ENCODE measurements at places on chromosomes 1 and 21.
A peak's percentile ranks its signal among the peaks of the same experiment; 100 is the strongest.

DNA sequence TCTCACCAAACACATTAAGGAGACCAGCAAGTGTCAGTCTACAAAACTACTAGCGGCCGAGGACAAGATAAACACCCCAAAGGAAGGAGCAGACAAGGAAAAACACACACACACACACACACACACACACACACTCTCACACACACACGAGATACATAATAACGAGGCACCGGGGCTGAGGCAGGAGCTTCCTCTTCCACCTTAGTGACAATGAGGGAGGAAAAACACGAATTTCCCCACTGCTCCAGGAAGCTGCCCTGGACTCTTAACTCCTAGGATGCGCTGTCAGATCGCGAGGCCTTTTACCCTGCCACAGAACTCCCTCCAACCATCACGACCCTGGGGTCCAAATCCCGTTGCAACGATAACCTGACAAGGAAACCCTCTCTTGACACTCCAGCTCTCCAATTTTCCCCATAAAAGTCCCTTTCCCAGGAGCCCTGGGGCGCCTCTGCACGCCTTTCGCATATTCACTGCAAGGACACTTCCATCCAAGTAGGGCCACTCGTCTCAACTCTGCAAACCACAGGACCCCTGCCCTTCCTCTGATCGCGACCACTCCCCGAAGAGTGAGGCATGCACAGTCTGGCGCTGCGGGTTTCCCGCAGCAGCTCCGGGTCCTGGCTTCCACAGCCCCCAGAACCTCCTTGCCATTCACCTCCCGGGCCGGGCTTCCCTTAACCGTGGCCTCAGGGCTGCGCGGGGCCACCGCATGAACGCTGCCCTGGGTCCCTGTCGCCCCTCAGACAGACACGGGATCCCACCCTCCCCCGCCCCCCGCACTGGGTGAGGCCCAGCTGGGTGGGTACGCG lies 581 bp downstream of the ETV3 start:
- DNase-seq = peak; percentile 21

DNA sequence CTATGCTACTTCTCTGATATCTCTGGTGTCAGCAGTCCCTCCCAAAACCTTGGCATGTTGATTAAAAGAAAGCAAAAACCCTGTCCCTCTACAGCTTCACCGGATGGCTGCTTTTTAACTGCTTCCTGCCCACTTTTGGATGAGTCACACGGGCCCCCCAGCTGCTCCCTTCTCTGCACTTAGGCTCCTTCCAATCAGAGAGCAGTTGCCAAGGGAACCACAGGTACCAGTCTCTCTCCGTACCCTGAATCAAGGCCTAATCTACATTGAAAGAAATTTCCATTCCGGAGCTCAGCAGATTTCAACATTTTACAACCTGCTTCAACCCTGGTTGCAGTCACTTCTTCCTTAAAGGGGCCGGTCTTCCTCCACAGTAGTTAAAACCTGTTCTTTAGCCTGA lies 70.6 kb upstream of the GJB5 start:
- DNase-seq = no peak

GRCh38 chr1:67886076-67886475 lies 52.8 kb upstream of the GNG12 start:
- DNase-seq = no peak

- DNase-seq = no peak
Observed at GRCh38 chr1:54850069-54850730, 36.8 kb downstream of the DHCR24 start.

DNA sequence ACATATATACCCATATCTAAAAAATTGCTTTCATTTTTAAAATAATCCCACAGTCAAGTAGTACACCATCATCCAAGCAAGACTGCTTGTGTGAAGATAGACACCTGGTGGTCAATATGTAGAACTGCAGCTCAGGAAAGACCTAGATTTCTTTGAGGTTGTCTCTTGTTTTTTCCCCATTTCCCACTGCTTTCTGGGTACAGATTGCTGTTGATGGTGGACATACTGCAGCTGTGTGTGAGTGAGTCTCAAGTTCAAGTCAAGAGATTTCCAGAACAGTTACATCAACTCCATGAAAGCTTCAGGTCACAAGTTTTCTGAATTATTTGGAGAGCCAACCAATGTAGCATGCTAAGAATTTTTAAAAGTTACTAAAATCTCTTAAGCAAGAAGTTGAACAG lies 306.4 kb downstream of the DUSP10 start:
- DNase-seq = peak; percentile 43

- no peak for DNase-seq
Observed at GRCh38 chr21:46237474-46237873, 8.9 kb upstream of the LSS start.

DNA sequence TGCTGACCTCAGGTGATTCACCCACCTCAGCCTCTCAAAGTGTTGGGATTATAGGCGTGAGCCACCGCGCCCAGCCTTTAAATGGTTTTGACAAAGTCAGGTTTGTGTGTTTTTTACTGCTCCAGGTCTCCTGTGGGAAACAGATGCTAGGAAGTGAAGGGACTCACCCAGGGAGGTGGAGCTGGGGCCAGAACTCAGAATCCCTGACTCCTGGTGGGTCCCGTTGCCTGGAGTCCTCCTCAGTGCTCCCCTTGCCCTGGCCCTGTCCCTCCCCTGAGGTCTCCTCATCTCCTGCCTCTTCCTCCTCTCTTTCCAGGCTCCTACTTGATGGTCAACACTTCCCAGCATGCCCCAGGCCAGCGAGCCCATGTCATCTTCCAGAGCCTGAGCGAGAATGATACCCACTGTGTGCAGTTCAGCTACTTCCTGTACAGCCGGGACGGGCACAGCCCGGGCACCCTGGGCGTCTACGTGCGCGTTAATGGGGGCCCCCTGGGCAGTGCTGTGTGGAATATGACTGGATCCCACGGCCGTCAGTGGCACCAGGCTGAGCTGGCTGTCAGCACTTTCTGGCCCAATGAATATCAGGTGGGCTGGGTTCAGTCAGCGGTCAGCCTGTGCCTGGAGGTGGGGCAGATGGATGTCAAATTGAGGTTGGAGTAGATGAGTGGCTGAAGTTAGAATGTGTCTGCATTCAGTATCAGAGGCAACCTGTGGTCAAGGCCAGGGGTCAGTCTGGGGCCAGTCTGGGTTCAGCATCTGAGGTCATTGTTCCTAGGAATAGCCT lies 22.1 kb downstream of the PTPRU start:
- no peak for DNase-seq

GRCh38 chr1:210457568-210457967 lies 128.9 kb downstream of the HHAT start:
- no peak for DNase-seq

- peak; percentile 19 for DNase-seq
Observed at GRCh38 chr1:111399792-111400610, 27.5 kb downstream of the OVGP1 start.

DNA sequence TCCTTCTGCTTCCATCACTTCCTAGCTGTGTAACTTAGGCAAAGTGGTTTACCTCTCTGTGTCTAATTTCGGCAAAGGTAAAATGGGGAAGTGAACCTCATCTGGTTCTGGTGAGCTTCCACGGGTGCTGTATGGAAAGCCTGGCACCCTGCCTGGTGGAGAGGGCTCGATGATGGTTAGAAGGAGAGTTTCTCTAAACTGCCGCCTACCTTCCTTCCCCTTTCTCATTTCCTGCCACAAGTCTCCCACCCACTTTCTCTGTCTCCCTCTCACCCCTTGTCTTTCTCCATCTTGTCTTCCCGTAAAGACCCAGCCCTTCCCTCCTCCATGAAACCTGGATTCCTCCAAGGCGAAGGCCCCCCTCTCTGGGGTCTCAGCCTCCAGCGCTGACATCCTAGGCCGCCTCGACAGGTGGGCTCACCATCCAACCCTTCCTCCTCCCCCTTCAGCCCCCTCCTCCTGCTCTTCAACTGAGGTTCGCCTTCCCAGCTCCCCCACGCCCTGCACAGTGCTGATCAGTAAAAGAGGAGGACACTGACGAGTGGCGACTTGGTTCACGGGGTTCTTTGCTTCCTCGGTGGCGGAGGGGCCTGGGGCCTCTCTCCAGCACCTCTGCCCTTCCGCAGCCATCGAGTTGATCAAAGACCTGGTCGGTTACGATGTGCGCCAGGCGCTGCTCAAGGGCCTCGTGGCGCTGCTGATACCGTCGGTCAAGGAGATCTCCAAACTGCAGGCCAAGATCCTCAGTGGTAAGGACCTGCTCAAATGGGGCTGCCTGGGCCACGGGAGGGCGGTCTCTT lies 7.3 kb downstream of the RNU5D-1 start:
- no peak for DNase-seq

GRCh38 chr1:80988926-80989325 lies 811.8 kb upstream of the ADGRL2 start:
- DNase-seq = no peak

GRCh38 chr1:226919587-226919986 lies 20.5 kb upstream of the COQ8A start:
- no peak for DNase-seq

GRCh38 chr1:99374109-99374508 lies 109.8 kb downstream of the PLPPR4 start:
- no peak for DNase-seq

- no peak for DNase-seq
Observed at GRCh38 chr21:39529026-39529425, 77.3 kb downstream of the SH3BGR start.

DNA sequence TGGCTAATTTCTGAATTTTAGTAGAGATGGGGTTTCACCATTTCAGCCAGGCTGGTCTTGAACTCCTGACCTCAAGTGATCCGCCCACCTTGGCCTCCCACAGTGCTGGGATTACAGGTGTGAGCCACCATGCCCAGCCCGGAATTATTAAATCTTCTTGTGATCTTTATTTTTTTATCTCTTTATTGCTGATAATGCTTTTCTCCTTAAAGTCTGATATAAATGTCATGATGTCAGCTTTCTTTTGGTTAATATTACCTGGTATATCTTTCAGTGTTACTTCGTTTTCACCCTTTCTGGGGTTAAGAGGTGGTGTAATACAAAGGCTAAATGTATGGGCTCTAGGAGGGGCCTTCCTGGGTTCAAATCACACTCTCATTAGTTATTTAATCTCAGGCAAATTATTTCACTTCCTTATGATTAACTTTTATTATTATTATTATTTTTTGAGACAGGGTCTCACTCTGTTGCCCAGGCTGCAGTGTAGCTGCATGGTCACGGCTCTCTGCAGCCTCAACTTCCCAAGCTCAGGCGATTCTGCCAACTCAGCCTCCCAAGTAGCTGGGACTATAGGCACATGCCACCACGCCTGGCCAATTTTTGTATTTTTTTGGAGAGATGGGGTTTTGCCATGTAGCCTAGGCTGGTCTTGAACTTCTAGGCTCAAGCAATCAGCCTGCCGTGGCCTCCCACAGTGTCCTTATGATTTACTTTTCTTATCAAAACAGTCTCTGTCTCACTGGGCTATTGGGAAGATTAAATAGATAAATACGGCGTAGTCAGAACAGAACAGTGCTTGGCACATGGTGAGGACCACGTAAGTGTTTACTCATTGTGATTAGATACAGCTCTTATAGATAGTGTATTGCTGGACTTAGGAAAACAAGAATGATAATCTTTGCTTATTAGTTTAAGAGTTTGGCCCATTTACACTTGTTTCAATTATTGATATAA lies 216.5 kb downstream of the URB2 start:
- DNase-seq = no peak

DNA sequence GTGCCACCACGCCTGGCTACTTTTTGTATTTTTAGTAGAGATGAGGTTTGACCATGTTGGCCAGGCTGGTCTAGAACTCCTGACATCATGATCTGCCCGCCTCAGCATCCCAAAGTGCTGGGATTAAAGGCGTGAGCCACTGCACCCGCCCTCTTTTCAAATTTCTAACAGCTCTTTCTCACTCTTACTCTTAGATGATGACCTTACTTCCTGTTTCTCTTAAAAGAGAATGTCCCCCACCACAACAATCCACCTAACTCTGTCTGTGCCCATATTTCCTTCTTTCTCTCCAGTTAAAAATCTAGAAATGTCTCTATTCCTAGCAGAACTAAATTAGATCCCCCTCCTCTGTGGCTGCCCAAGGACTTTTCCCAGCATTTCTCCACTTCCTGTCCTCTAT lies 46.6 kb upstream of the RGS2 start:
- no peak for DNase-seq

- peak; percentile 93 for DNase-seq
Observed at GRCh38 chr1:207321079-207321789, at the start of gene CD55. TSS of gene CD55 (plus strand) at chr1:207321678. CDS start at chr1:207321766, 88 bp downstream.

DNA sequence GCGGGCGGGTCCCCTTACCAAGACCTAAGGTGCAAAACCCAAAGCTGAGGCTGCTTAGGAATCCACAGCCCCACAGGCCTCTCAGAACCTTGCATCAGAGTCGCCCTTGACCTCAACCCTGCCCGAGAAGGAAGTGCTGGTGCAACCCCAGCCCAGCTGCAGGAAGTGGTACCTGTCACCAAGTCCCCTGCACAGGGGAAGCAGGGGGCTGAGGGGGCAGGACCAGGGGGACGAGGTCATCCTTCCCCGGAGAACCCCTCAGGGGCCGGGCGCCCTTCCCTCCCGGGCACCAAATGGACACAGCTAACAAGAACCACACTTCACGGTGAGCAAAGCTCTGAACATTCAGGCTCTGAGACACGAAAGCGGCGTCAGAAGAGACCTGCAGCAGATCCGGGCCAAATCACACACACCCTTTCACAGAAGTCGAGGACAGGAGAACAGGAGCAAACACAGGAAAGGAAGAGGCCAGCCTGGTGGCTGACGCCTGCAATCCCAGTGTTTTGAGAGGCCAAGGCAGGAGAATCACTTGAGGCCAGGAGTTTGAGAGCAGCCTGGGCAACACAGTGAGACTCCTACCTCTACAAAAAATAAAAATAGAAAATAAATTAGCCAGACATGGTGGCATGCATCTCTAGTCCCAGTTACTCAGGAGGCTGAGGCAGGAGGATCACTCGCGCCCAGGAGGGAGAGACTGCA lies 6.4 kb downstream of the ITGB2 start:
- no peak for DNase-seq

GRCh38 chr1:107076841-107077240 lies 20.4 kb downstream of the PRMT6 start:
- DNase-seq = peak; percentile 53

DNA sequence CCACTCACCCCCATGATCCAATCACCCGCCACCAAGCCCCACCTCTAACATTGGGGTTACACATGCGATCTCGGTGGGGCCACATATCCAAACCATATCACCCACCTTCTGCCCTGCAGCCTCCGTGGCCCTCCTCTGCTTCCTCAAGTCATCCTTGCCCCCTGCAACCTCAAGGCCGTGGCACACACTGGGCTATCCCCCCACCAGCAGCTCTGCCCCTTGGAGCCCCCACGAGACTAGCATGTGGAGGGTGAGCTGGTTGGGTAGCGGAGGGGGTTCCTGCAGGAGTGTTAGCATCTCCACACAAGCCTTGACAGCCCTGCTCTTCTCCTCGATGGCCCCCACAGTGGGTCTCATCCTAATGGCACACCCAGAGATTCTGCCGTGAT lies 100.8 kb downstream of the TOMM20 start:
- no peak for DNase-seq

GRCh38 chr1:28306301-28306949 lies 22.4 kb upstream of the MED18 start:
- no peak for DNase-seq
